ENCODE measurements at places on chromosomes 5 and 9.

GRCh38 chr9:84140535-84141101, 160.0 kb downstream of the RMI1 start:
- peak; percentile 28 for DNase-seq

DNA sequence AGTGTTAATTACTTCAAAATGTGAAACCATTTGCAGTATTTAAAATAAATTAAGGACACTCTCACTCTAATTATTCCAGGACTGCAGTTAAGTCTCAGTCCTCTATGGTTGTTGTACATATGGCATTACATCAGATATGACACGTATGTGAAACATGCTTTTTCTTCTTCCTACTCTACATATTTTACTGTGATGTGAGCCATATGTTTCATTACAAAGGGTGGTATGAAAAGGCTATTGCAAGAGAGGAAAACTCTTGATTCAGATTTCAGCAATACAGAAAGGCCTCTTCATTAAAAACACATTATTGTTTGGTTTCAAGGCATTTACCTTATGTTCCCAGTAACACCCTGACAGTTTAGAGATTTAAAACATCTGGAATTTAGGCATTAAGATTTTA, 964.5 kb upstream of the DMAC1 start:
- DNase-seq: no peak

DNA sequence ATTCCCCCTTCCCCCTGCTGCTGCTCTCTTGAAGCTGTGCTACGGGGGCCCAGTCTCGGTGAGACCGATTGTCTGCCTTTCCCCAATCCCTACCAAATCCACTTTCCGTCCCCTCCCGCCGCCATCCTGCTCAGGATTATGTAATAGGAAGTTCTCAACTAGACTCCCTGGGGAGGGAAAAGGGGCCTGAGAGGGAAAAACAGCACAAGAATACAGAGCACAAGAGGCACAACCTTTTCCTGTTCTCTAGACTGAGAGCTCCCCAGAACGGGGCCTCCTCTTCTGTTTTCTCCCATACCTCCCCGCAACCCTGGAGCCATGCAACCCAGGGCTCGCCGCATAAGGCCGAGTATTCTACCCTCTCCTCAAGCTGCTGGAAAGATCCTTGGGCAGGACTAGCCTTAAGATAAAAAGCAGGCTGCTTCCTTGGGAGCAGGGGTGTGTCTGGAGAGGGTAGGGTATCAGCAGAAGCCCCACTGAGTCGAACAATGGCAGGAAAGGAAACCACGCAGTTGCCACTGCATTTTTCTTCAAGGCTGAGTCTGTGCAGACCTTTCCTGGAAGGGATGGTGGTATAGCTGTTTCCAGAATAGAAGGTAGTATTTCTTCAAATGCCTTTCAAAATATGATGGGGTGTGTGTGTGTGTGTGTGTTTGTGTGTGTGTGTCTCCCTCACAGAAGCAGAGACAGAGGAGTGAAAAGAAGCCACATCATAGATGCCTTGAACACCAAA, 12.9 kb downstream of the MYORG start:
- DNase-seq: no peak

- DNase-seq: no peak
Measured at GRCh38 chr9:135525241-135526088, 4.2 kb downstream of the LCN1 start.

DNA sequence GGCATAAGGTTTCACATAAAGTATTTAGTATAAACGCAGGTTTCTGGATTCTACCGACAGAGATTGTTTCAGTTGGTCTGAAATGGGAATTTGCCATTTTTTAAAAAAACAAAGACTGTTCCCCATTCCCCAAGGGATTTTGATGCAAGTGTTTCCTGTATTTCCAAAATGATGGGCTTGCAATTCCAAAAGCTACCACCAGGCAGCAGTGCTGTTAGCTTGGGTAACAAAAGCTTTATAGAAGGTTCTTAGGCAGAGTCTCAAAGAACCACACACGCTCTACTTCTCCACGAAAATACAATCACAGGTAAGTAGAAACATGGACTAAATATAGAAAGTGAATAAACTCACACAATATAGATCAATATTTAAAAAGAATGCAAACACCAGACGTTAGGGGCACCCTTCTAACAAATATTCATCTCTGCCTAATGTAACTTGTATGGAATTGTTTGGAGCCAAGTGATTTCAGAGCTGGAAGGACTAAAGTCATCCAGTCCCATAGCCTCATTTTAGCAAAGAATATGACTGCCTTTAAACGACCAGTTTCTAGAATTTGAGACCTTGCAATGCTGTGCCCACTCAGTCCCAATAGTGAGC, 154.3 kb downstream of the SPOCK1 start:
- peak; percentile 25 for DNase-seq

- DNase-seq: no peak
Measured at GRCh38 chr9:76911971-76912370, 6.1 kb upstream of the PRUNE2 start.

DNA sequence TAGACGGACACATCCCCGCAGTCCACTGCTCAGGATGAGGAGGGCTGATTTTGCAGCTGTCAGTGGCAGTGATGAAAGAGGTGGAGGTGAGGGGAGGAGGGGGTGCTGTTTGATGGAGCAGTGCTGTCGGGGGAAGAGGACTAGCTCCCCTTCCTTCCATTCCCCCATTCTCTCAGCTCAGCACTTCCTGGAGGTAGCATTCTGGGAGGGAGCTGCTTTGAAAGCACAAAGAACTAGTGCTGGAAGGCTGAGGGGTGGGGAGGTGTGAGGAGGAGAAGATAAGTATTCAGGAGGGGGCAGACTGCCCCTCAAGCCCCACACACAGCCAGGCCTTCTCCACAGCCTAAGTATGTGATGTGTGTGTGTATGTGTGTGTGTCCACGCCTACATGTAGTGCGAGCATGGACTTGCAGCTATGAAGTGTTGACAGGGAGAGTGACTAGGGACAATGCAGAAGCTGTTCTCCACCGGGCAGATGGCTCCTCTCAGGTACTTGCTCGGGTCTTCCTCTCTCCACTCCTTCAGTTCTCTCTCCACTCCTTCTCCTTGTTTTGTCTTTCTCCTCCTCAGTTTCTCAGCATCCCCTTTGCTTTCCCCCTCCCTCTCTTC, 65.5 kb upstream of the HSPA9 start:
- no peak for DNase-seq

- DNase-seq: no peak
Measured at GRCh38 chr5:128212191-128212806, 128.7 kb downstream of the SLC12A2 start.

DNA sequence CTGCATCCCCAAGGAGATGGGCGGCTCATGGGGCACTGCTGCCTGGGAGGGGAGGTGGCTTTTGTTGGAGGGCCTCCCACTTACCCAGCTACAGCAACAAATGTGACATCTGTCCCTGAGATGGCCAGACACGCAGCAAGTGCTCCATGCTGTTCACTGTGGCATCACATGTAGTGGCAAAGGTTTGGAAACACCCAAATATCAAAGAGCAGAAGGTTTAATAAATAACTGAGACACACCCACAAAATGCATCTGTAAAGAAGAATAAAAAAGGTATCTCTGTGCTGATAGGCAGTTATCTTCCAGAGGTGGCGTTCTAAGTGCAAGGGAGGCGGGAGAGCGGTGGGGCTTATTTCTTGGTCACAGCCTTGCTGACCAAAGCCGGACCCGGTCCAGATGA, 23.3 kb upstream of the CLPTM1L start:
- no peak for DNase-seq

DNA sequence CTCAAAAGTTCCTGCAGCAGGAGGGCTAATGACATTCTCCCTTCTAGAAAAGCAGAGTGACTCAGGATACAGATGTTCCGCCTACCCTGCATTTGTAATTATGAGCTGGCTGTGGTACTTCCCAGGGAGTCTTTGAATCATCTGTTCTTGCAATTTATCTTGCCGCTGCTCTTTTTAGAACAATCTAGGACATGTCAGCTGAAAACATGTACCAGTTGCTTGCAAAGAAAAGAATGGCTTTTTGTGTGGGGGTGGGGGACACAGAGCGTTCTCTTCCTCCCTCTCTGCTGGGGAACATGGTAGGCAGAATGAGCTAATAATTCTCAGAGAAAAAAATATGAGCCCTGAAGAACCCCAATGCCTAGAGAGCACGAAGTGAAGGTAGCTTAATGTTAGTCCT, 51.7 kb upstream of the TUT7 start:
- DNase-seq: peak; percentile 28

DNA sequence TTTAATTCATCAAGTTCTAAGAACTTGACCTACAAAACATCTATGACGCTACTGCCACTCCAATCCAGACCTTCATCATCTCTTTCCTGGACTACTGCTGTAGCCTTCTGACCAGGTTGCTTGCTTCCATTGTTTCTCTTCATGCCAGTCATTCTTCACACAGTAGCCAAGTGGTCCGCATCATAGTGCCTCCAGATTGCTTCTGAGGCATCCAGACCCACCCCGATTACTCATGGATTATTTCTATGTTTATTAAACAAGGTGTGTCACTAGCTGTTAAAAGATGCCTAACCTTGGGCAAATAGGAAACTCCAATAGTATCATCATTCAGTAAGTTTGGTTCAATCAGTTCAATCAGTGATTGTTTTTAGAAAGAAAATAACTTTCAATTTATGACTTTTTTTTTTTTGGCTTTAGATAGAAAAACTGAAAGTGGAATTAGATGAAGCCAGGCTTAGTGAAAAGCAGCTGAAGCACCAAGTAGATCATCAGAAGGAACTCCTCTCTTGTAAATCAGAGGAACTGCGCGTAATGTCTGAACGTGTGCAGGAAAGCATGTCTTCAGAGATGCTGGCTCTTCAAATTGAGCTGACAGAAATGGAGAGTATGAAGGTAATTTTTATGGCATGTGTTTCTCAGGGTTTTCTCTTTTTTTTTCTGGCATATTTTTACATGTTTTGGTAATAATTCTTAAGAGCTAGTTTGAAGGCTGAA, 9.5 kb downstream of the SPDL1 start:
- DNase-seq: no peak

GRCh38 chr5:55483885-55484284, 50.9 kb downstream of the PLPP1 start:
- DNase-seq: no peak

DNA sequence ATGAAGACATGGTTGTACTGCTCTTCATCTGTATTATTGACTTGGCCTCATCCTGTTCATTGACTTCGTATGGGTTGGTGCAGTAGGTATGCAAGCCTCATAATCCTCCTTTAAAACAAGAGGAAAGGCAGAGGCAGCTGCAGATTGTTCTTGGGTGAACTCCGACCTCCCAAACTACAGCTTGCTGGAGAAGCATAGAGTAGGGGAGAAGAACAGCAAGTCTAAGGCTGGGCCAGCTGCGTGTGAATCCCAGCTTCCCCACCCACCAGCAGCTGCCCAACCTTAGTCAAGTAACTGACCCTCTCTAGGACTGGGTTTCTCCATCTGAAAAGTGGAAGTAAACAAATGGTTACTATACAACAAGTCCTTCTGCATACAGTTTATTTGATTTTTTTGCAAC, 114.5 kb upstream of the WWC1 start:
- no peak for DNase-seq

- DNase-seq: no peak
Measured at GRCh38 chr5:134437847-134438581, 26.3 kb upstream of the CDKN2AIPNL start.

DNA sequence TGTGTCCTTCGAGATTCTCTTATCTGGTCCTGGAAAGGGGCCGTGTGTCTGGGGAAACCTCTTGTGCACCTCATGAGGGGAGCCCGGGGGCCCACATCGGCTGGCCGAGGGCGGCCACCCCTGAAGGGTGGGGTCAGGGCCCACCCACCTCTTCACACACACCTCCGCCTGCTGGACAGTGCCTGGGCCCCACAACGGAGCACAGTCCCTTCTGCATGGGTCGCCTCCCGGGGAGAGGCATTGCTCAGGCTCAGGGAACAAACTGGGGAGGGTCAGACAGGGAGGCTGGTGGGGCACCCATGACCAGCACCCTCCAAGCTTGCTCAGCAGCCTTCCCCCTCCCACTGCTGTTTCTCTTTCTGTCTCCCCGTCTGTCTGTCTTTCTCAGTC, 1.3 kb upstream of the LRRC14B start:
- DNase-seq: no peak

- DNase-seq: no peak
Measured at GRCh38 chr5:128144491-128144890, 60.9 kb downstream of the SLC12A2 start.

GRCh38 chr5:165622864-165623536, 2117.6 kb downstream of the MAT2B start:
- no peak for DNase-seq

DNA sequence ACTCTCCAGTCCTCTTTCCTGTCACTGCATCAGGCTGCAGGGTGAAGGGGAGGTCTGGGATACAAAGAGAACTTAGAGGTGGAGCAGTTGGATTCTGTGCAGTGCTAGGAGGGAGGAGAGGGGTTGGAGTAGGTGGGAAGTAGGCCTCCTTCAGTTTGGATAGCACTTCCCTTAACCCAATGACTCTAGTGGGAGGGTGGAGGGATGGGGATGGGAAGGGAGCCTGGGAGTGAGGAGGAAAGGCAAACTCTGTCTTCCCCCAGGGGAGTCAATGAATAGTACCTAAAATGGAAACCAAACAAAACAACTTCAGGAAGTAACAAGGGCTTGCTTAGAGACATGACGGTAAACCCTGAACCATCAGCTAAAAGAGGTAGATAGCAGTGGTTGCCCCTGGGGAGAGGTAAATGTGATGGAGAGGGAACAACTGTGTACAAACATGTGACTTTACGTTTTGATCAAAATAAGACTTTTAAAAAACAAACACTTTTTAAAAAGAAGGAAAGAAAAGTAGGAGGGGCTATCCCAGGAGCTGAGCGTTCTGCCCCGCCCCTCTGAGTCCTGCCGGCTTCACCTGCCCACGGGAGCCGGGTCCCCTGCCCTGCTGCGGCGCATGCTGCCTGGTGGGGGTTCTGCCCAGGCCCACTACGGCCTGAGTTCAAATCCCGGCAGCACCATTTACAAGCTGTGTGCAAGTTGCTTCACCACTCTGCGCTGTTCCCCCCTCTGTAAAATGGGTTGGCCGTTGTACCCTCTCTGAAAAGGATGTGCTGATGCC, 30.9 kb downstream of the GSN start:
- no peak for DNase-seq

DNA sequence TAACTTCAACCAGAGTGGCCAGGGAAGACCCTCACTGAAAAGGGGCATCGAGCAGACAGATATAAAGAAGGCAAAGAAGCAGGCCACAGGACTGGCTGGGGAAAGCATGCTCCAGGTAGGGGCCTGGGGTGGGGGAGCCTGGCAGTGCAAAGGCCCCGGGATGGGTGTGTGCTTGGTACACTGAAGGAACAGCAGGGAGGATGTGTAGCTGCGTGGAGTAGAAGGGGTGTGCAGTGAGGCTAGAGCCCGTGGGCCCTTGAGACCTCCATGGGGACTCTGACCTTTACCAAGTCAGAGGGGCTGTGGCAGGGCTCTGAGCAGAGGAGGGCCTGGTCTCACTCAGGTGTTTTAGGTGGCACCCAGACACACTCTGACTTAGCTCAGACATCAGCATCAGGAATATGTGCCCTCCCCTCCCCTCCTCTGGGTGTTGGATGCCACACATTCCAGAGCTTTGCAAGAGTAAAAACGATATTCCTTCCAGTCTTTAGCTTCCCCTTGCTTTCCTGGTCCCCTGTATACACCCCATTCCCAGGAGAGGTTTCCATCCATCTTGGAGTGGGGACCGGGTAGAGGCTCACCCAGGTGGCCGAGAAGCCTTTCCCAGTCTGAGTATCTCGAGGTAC, 7.6 kb downstream of the TRIM7 start:
- no peak for DNase-seq

GRCh38 chr5:155307229-155307628, 293.7 kb downstream of the KIF4B start:
- DNase-seq: no peak
